ENCODE measurements at places on chromosomes 1 and 21. TPM values are rescaled to one million over a fixed set of nuclear protein-coding genes. Genes with fewer than 3 reads are reported as not detected.

OPN3 gene
- 12.1 TPM for total RNA-seq

FCGR2B gene
- 0.23 TPM for total RNA-seq

GJA4 gene
- total RNA-seq, result not detected

UBXN10 gene
- total RNA-seq, result 0.28 TPM

TBX15 gene
- not detected for total RNA-seq

TP73 gene
- 0.62 TPM for total RNA-seq

GPR89B gene
- 32.1 TPM for total RNA-seq

DNA sequence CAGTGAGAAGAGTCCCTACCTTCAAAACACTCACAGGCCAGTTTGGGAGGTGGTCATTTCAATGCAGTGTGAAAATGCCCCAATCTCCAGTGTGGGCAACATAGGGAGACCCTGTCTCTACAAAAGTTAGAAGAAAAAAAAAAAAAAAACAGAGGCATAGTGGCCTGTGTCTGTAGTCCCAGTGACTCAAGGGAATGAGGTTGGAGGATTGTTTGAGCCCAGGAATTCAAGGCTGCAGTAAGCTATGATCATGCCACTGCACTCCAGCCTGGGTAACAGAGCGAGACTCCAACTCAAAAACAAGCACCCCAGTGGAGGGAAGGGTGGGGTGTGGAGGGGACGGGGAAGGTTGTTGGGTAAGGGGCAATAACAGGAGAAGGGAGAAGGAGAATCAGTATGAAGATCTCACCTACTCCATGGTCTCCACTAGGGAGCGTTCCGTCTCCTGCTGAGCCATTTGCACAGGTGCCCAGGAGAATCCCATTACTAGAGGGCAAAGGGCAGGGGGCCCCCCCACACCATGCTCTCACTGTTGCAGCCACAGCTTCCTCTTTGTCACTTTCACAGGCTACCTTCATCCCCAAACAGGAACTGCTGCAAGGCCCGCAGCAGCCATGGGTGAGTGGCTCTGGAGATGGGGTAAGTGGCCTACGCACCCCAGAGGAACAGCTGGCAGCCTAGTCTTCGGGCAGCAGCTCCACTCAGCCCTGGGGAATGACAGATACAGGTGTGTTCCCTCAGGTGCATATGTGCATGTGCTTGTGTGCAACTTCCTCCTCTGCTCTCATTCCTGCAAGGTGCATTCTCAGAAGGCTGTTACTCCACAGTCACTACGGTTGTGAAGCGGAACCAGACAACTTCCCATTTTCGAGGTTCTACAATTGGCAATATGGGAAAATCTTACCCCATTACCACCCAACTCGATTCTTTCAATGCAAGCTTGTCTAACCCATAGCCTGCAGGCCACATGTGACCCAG lies 87.9 kb upstream of the LYST start:
- peak overlapping the region; percentile 46 for H3K4me3 ChIP-seq
- peaks cover 31% of the 10 kb centered on the region for H3K4me1 ChIP-seq
- H3K27ac ChIP-seq, result peak overlapping the region; percentile 74
- peak; percentile 66 for DNase-seq
- H3K36me3 ChIP-seq, result no peaks in the 10 kb centered on the region

DNA sequence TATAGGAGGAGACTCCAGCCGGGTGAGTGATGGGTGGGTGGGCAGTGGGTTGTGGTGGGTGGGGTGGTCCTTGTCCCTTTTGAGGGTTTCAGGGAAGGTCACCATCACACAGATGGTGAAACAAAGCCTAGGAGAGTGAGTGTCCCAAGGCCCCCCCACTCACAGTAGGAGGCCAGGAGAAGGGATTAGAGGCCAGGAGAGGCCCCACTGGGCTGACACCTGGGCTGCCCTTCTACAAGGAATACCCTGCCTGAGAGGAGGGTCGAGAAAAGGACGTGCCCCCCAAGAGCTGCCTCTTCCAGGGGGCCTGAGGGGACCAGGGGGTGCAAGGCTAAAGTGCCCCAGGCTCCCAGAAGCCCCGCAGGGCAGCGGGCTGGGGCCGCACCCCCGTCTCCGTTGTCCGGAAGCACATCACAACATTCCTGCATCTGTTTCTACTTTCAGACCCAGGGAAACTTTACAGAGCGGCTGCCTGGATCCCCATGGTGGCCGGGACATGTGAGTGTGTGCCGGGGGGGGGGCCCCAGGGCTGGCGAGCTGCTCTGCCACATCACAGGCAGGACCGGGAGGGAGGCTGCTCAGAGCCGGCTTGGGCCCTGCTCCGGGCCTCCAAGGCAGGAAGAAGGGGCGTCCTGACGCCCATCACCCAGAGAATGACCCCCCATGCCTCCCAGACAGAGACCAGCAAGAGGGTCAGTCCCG lies 68.2 kb downstream of the ARHGEF16 start:
- H3K4me1 ChIP-seq, result no peaks in the 10 kb centered on the region
- H3K36me3 ChIP-seq, result no peaks in the 10 kb centered on the region
- no peak overlapping the region for H3K27ac ChIP-seq
- no peak for DNase-seq

DNA sequence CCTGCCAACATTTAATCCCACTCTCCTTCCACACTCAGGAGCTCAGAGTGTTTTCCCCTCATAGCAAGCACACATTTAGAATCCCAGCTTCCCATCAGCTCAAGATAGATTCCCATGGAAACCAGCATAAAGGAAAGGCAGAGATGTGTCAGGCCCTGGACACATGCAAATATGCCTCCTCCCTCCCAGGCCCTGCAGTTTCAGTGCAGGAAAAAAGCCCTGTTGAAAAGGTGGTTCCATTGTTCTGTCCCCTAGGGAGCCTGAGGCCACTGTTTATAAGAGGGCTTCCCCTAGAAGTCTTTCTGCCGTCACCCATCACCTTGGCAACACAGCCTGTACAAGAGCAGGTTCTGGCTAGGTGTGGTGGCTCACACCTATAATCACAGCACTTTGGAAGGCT lies 3.6 kb downstream of the CACNA1S start:
- peaks cover 11% of the 10 kb centered on the region for H3K27me3 ChIP-seq
- no peak overlapping the region for H3K27ac ChIP-seq
- no peak for DNase-seq
- H3K36me3 ChIP-seq, result no peaks in the 10 kb centered on the region

GRCh38 chr1:42735056-42735455 lies 5.0 kb downstream of the CLDN19 start:
- peaks cover 9% of the 10 kb centered on the region for H3K4me1 ChIP-seq
- no peak overlapping the region for H3K27ac ChIP-seq
- no peak overlapping the region for H3K4me3 ChIP-seq
- H3K27me3 ChIP-seq, result no peaks in the 10 kb centered on the region

- H3K27me3 ChIP-seq, result no peaks in the 10 kb centered on the region
- H3K4me3 ChIP-seq, result no peak overlapping the region
- no peak for DNase-seq
- peaks cover 17% of the 10 kb centered on the region for H3K36me3 ChIP-seq
- no peaks in the 10 kb centered on the region for H3K4me1 ChIP-seq
- H3K27ac ChIP-seq, result no peak overlapping the region
Measured at GRCh38 chr1:1479547-1480487, 8.3 kb downstream of the ATAD3B start.

GRCh38 chr1:3788756-3789420 lies 7.4 kb downstream of the LRRC47 start:
- DNase-seq, result no peak
- peaks cover 1% of the 10 kb centered on the region for H3K27me3 ChIP-seq
- H3K36me3 ChIP-seq, result peaks cover 10% of the 10 kb centered on the region
- peaks cover 14% of the 10 kb centered on the region for H3K4me1 ChIP-seq
- no peak overlapping the region for H3K4me3 ChIP-seq

DNA sequence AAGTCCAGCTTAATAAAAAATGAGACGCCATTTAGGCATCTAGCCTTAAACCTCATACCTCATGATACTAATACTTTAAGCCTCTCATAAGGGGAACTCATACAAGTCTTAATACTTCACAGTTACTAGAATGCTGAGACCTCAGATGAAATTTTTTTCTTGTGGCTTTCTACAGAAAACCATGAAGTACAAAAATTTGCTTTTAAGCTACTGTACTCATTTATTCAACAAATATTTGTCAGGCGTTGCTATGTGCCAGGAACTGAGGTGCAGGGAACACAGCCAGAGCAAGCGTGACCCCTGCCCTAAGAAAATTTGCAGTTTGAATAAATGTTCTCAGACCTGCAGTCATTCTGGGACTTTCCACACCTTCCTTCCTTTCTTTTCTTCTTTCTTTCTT lies 150.6 kb downstream of the MRPL39 start:
- H3K27ac ChIP-seq, result peak overlapping the region; percentile 87
- peak overlapping the region; percentile 68 for H3K4me3 ChIP-seq

DNA sequence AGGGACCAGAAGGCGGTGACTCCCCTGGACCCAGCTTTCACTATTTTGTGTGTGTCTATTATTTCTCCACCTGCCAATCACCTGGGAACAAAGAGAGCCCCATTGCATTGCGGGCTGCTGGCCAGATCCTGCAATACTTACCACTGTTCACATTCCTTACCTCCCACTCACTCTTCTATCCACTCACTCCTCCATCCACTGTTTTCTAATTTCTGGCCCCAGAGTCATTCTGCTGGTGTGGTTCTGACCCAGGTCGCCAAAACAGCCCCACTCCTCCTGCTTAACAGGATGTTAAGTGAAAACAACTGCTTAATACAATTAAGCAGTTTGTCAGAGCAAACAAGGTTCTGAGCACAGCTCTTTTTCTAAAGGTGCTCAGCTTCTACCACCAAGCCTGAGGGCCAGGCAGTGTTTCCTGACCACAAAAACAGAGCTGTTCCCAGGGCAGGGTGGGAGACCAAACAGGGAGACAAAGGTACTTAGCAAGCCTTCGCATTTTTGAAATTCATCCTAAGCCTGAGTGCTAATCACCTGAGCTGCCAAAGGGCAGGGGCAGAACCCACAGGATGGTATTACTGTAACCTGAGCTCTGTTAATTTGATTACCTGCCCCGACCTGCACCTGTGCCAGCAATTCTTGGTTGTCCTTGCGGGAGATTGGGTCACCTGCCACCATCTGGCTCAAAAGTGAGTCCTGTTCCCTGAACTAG lies 38.5 kb upstream of the EFCAB14 start:
- DNase-seq, result no peak
- no peaks in the 10 kb centered on the region for H3K4me1 ChIP-seq
- H3K27me3 ChIP-seq, result peaks cover 47% of the 10 kb centered on the region
- no peak overlapping the region for H3K4me3 ChIP-seq
- H3K36me3 ChIP-seq, result no peaks in the 10 kb centered on the region

- DNase-seq, result no peak
- no peaks in the 10 kb centered on the region for H3K27me3 ChIP-seq
- H3K27ac ChIP-seq, result no peak overlapping the region
Measured at GRCh38 chr21:28644762-28645161, 347.9 kb downstream of the LTN1 start.

GRCh38 chr1:34178072-34178471 lies 1.4 kb downstream of the C1orf94 start:
- no peak for DNase-seq
- H3K27me3 ChIP-seq, result peaks cover 31% of the 10 kb centered on the region
- H3K36me3 ChIP-seq, result no peaks in the 10 kb centered on the region
- H3K4me3 ChIP-seq, result no peak overlapping the region
- no peaks in the 10 kb centered on the region for H3K4me1 ChIP-seq

DNA sequence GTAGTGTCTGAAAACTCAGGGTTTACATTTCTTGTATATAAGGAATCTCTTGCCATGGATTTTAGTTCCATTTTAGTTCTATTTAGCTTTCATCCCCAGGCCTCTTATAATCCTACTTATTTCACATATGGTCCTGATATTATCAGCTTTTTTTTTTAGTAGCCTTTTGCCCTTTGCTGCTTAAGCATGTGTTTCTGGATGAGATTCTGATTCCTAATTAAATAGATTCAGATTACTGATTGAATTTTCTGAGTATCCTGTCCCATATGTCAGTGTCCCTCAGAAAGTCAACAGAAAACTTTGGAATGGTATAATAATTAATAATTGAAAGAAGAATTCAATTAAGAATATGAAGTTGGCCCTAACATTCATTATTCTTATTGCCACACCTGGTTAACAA lies 134.7 kb upstream of the HOOK1 start:
- peaks cover 3% of the 10 kb centered on the region for H3K4me1 ChIP-seq
- H3K27me3 ChIP-seq, result no peaks in the 10 kb centered on the region
- no peak for DNase-seq
- no peak overlapping the region for H3K27ac ChIP-seq
- H3K36me3 ChIP-seq, result peaks cover 4% of the 10 kb centered on the region
- no peak overlapping the region for H3K4me3 ChIP-seq

All from activated naive CD8-positive, alpha-beta T cell treated with anti-CD3 and anti-CD28 coated beads, Interleukin-2, amount 10 ng/mL, durations not matched to agents 7 days and 5 days (primary cell).